ENCODE measurements at places on chromosomes 12 and 14.

- no peak for DNase-seq
These were observed 138.0 kb downstream of the ZNF664 start for GRCh38 chr12:124111006-124111405.

- no peak for DNase-seq
These were observed 52.3 kb downstream of the SYNE3 start for GRCh38 chr14:95464103-95464502.

GRCh38 chr12:46386877-46387629 is 14.5 kb upstream of the SLC38A2 start:
- DNase-seq: no peak

DNA sequence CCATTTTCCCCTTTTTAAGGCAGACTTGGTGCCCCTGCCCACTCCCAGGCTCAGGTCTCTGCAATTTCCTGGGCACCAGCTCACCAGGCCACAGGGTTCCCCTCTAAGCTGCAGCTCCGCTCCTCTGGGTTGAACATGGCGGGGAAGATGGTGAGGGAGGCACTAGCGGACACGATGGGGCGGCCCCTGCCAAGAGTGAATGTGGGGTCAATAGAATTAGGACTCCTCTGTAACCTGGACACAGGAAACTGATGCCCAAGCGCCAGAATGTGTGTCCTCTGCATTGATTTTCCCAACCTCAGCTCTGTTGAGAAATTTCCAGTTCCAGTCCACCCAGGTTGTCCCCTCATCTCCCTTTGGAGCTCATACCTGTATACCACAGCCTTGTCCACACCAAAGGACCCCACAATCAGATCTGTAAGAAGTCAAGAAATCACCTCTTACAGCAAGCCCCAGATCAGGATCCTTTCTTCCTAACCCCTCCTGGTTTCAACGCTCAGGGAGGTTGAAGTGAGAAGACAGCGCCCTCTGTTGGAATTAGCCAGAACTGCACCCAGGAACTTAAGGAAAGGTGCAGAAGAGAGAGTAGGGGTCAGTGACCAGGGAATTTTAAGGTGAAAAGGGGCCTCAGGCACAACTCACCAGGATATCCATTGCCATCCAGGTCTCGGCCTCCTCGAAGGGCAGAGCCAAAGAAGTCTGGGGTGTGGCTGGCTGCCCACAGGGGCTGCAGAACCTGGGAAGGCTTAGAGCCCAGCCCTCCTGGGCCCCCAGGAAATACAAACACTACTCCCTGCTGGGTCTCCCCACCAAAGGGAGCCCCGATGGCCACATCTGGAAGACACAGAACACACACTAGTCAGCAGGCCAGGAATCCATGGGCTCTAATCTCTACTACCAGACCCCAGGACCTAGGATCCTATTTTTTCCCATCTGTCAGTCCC is 14.7 kb downstream of the ITGA5 start:
- peak; percentile 56 for DNase-seq

DNA sequence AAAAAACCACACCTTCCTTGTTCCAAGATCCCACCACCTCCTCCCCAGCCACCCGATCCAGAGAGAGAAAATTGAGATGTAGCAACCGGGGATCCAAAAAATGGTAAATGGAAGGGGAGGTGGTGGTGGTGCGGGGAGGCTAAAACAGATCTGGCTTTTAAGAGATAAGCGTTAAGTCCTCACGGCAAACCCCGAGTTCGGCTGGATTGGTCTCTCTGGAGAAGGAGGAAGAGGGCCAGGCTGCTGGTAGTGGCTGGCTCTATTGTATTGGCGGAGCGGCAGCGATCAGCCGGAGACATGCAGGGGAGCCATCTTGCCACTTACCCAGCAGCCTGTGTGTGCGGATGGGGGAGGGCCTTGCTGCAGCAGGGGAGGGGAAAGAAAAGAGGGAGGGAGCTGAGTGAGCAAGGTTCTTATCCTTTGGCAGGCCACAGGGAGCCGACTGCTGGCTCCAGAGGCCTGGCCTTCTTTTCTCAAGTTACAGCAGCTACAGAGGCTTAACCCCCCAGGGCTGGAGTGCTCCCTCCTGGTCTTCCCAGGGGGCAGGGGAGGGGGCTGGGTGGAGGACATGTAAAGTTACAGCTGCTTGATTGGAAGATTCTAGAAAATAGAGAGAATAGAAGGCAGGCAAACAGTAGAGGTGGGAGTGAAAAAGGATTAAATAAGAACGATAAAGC is 14.1 kb upstream of the CDH24 start:
- peak; percentile 72 for DNase-seq

DNA sequence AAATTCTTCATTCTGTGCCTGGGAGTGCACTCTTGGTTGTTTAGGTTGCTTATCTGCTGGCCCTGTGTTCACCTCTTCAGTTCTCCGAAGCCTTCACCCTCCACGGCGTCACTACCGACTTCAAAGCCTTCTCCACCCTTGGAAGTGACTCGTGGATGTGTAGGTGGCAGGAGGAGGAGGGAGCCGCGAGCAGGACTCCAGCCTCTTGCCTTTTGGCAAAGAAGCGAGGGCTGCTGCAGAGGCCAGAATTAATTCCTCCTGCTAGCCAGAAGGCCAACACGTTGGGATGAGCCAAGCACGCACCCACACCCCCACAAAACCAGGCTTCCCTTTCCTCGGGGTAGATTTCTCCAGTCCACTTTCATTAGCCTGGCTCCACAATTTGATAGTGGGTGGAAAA is 86.5 kb downstream of the TBX5 start:
- DNase-seq: no peak

DNA sequence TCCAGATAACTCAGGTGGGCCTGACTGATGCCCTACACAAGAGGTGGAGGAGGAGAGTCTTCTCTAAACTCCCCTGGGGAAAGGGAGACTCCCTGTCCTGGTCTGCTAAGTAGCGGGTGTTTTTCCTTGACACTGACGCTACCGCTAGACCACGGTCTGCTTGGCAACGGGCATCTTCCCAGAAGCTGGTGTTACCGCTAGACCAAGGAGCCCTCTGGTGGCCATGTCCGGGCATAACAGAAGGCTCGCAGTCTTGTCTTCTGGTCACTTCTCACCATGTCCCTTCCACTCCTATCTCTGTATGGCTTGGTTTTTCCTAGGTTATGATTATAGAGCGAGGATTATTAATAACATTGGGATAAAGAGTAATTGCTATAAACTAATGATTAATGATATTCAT is 965.5 kb downstream of the TMEM121 start:
- no peak for DNase-seq

- no peak for DNase-seq
These were observed 56.2 kb downstream of the CRADD start for GRCh38 chr12:93733358-93733757.

GRCh38 chr12:62106547-62107185 is 153.5 kb upstream of the USP15 start:
- no peak for DNase-seq

DNA sequence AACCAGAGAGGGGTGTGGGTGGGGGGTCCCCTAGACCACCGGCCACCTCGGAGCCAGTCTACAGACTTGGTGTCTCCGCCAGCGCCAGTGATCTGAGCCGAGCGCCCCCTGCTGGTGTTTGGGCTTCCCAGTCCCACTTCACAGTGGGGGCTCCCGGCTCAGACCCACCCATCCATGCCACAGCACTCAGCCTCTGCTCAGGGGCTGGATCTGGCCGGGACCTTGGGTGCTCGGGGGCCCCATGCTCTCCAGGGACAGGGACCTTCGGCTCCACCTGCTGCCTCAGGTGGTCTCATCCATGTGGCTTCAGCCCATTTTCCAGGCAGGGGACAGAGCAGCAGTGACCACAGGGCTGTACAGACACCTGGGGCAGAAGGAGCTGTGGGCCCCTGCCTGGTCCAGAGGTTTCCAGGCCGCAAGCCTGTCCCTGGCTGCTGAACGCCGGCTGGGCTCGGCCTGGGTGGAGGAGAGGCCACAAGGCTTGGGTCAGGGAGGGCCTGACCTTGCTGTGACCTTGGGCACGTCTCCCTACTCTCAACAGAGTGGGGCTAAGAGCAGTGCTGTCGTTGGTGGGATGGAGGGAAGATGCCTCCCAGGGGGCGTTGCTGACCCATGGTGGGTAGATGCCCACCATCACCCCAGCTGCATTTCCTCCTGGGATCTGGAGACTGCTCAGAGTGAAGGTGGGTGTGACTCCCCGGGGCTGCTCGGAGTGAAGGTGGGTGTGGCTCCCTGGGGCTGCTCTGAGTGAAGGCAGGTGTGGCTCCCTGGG is 86.3 kb downstream of the KIF26A start:
- DNase-seq: peak; percentile 33

GRCh38 chr14:73783107-73783727 is 68.4 kb upstream of the PTGR2 start:
- no peak for DNase-seq

DNA sequence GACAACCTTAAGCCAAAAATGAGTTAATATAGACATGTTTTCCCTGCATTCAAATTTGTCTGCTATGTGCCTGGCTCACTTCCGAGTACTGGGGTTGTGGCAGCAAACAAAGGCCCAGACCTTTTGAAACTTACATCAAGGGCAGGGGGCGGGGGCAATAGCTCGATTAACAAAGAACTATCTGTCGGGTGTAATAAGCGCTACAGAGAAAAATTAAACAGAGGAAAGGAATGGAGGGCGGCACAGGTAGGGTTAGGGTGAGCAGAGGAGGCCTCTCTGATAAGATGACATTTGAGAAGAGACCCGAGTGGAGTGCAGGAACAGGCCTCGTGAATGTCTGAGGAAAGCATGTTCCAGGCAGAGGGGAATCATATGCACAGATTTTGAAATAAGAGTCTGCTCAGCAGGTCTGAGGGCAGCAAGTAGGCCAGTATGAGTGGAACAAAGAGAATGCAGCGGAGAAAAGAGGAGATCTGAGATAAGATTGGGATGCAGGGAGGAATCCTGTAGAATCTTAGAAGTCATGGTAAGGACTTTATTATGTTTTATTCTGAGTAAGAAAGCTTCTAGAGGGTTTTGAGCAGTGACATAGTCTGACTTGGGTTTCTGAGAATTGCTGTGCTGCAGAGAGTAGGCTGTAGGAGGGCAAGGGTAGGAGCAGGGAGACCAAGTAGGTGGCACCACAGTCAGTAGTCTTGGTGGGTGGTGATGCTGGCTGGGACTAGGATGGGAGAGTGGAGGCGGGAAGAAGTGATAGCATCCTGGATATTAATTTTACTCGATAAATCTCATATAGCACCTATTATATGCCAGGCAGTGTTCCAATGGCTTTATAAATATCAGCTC is 52.6 kb downstream of the BICDL1 start:
- DNase-seq: no peak

GRCh38 chr14:91996948-91997371 is 42.9 kb downstream of the TRIP11 start:
- DNase-seq: no peak

DNA sequence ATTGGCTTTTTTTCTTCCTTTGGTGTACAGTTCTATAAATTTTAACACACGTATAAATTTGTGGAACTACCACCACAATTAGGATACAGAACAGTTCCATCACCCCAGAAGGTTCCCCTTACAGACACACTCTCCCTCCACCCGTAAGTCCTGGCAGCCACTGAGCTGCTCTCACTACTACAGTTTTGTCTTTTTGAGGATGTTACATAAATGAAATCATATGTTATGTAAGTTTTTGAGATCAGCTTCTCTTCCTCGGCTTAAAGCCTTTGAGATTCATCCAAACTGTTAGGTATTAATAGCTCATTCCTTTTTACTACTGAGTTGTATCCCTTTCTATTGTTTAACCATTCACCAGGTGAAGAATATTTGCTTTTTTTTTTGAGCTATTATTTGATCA is 74.3 kb upstream of the SLC24A4 start:
- DNase-seq: no peak

- no peak for DNase-seq
These were observed 56.3 kb downstream of the CCDC88C start for GRCh38 chr14:91361233-91361811.

DNA sequence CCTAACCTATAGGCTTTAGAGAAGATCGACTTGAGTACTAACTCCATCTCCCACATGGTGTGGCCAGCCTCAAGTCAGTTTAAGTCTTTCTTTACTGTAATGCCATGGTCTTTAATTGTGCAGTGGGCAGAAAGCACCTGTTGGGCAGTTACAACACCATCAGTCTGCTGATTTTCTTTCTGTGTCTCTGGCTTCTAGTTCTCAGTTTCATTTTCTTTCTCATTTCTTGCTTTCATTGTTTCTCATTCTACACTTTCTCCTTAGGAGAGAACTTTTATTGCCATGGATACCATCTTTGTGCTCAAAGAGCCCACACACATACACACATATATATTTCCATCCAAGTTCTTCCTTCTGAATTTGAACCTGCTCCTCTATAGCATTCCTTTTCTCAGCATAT is 96.1 kb upstream of the SLC16A7 start:
- DNase-seq: no peak

GRCh38 chr14:77153802-77154201 is 12.2 kb upstream of the ZDHHC22 start:
- DNase-seq: no peak

GRCh38 chr14:92373336-92373735 is 50.4 kb downstream of the SLC24A4 start:
- no peak for DNase-seq

DNA sequence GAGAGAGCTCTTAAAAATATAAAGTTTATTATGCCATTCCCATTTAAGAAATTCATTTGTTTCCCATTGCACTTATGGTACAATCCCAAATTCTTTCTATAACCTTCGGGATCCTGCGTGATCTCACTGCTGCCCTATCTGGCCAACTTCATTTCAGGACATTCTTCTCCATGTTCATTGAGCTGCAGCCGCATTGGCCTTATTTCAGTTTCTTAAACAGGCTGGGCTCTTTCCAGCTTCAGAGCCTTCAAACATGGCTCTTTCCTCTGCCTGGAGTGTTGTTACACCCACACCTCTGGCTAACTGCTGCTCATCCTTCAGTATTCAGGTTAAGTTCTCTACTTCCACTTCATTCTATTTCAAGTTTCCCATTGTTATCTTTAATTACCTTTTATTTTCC is 58.5 kb upstream of the LRTM2 start:
- no peak for DNase-seq

DNA sequence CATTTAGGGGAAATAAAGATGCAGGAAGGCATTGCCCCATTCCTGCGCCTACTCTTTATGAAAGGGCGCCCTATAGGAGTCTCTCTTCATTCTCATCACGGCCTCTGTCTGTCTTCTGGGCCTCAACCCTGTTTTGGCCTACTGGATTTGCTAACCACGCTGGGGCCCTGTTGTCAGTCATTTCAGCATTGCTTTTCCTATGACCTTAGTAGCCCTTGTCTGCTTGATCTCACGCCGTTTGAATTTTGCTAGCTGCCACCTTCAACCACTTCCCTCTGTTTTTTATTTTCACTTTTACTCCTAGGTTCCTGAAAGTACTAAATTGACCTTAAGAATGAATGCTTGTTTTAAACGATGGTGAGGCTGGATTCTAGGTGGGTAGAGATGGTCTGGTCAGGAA is 139.0 kb downstream of the SYNE2 start:
- DNase-seq: no peak

DNA sequence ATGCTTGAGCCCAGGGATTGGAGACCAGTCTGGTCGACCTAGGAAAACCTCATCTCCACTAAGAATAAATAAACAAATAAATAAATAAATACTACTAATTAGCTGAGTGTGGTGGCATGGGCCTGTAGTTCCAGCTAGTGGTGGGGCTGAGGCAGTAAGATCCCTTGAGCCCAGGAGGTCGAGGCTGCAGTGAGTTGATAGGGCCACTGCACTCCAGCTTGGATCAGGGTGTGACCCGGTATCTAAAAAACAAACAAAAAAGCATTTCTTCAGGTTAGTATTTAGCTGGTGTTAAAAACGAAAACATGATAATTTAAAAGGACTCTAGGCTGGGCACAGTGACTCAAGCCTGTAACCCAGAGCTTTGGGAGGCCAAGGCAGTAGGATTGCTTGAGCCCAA is 1.2 kb upstream of the FGD4 start:
- DNase-seq: no peak
